ENCODE measurements at places on chromosomes 12 and 14. TPM values are rescaled to one million over a fixed set of nuclear protein-coding genes. Genes with fewer than 3 reads are reported as not detected.

- no peaks in the 10 kb centered on the region for H3K4me1 ChIP-seq
- H3K4me3 ChIP-seq = no peak overlapping the region
- no peak overlapping the region for H3K27ac ChIP-seq
- H3K36me3 ChIP-seq = no peaks in the 10 kb centered on the region
Observed at GRCh38 chr12:22173177-22173576, 127.2 kb downstream of the CMAS start.

- H3K4me3 ChIP-seq = no peak overlapping the region
- no peak for DNase-seq
- no peaks in the 10 kb centered on the region for H3K27me3 ChIP-seq
- no peaks in the 10 kb centered on the region for H3K36me3 ChIP-seq
- no peaks in the 10 kb centered on the region for H3K4me1 ChIP-seq
Observed at GRCh38 chr12:109273354-109273753, 35.7 kb downstream of the FOXN4 start.

- H3K36me3 ChIP-seq = no peaks in the 10 kb centered on the region
- no peaks in the 10 kb centered on the region for H3K27me3 ChIP-seq
- no peaks in the 10 kb centered on the region for H3K4me1 ChIP-seq
Observed at GRCh38 chr12:47014474-47014873, 64.9 kb upstream of the PCED1B start.

DNA sequence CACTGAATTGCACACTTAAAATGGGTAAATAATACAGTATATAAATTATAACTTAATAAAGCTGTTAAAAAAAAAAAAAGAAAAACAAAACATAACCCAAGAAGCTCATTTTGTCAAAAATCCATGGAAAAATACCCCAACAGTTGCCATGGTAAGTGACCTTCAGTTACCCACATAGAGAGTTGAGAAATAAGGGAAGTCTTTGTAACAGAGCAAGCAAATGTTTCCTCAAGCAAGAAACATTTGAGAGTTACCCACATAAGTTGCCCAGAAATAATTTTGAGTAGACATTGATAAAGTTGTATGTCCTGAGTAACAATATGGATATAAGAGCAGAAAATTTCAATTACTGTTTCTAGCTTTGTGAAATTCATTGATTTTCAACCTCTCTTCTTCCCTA, 227.4 kb downstream of the CCDC59 start:
- no peaks in the 10 kb centered on the region for H3K27me3 ChIP-seq
- H3K36me3 ChIP-seq = no peaks in the 10 kb centered on the region
- DNase-seq = no peak
- H3K27ac ChIP-seq = no peak overlapping the region

- H3K4me3 ChIP-seq = no peak overlapping the region
- DNase-seq = no peak
- no peaks in the 10 kb centered on the region for H3K36me3 ChIP-seq
- H3K4me1 ChIP-seq = no peaks in the 10 kb centered on the region
- H3K27me3 ChIP-seq = no peaks in the 10 kb centered on the region
Observed at GRCh38 chr14:54003064-54003463, 46.4 kb upstream of the BMP4 start.

GRCh38 chr14:37587131-37587803, 7.8 kb downstream of the FOXA1 start:
- no peaks in the 10 kb centered on the region for H3K27me3 ChIP-seq
- H3K4me3 ChIP-seq = no peak overlapping the region
- no peak for DNase-seq
- H3K27ac ChIP-seq = no peak overlapping the region

DNA sequence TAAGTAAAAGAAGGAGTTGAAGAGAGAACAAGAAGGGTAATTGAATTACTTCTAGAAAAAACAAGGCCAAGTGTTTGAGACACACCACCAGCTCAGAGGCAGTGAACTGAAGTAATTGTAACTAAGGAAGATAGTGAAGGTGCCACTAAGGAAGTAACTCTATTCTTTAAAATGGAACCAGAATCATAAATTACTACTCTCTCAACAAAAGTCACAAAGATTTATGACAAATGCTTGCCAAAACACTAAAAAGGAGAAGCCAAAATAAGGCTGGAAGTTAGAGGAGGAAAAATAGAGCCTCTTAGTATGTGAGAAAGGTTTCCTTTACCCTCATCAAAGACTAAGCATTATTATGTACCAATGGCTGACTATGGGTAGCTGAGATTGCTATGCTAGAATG, 208.5 kb downstream of the MDGA2 start:
- no peak overlapping the region for H3K4me3 ChIP-seq
- DNase-seq = no peak
- H3K27ac ChIP-seq = no peak overlapping the region
- H3K4me1 ChIP-seq = no peaks in the 10 kb centered on the region
- no peaks in the 10 kb centered on the region for H3K36me3 ChIP-seq

- H3K4me1 ChIP-seq = no peaks in the 10 kb centered on the region
- H3K27ac ChIP-seq = no peak overlapping the region
- H3K27me3 ChIP-seq = no peaks in the 10 kb centered on the region
- H3K36me3 ChIP-seq = no peaks in the 10 kb centered on the region
Observed at GRCh38 chr14:38309522-38310277, 53.8 kb upstream of the CLEC14A start.

GRCh38 chr14:79596551-79596950, 614.8 kb downstream of the DIO2 start:
- H3K4me1 ChIP-seq = no peaks in the 10 kb centered on the region
- no peaks in the 10 kb centered on the region for H3K36me3 ChIP-seq
- no peak overlapping the region for H3K4me3 ChIP-seq
- H3K27ac ChIP-seq = no peak overlapping the region
- no peak for DNase-seq

GRCh38 chr12:51924551-51925319, 17.4 kb downstream of the ACVRL1 start:
- no peaks in the 10 kb centered on the region for H3K27me3 ChIP-seq

The GPHN gene
- 44.7 TPM for total RNA-seq

The NTF3 gene
- not detected for total RNA-seq

The CLEC6A gene
- not detected for total RNA-seq

The PZP gene
- total RNA-seq = not detected

The MRPS35 gene
- total RNA-seq = 43.1 TPM

The DPPA3 gene
- not detected for total RNA-seq

The TXNDC16 gene
- 7.9 TPM for total RNA-seq
